ENCODE measurements at places on chromosomes 12 and 14. TPM values are rescaled to one million over a fixed set of nuclear protein-coding genes. Genes with fewer than 3 reads are reported as not detected.

DNA sequence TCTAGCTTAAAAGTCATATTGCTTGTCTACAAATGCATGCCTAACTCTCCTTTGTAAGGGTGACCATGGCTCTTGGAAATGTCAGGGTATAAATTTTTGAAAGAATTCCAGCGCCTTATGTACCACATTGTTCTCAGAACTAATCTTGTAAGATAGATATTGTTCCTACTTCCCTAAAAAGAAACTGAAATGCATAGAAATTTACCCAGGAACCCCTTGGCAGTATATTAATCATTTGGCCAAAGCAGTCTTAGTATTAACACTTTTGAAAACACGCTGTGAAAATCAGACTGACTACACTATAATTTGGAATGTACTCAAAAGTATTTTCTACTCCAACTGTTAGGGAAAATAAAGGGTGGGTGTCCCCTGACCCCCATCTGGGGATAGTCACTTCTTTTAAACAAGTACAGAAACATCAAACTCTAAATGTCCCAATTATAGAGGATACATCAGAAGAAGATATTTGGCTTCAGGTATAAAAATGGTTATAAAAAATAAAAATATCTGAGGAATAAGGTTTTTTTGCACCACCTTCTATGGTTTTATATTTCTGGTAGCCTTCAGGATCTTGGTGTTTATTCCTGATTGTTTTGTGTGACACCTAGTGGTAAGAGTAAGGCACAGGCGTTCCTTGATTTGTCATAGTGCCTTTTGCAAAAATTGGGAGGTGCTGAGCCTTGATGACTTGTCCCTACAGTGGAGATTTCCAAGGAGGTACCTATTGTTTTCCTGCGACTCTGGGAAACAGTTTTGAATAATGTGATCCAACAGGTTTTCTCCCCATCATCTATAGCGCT, 2.2 kb upstream of the NFKBIA start:
- no peak for DNase-seq

DNA sequence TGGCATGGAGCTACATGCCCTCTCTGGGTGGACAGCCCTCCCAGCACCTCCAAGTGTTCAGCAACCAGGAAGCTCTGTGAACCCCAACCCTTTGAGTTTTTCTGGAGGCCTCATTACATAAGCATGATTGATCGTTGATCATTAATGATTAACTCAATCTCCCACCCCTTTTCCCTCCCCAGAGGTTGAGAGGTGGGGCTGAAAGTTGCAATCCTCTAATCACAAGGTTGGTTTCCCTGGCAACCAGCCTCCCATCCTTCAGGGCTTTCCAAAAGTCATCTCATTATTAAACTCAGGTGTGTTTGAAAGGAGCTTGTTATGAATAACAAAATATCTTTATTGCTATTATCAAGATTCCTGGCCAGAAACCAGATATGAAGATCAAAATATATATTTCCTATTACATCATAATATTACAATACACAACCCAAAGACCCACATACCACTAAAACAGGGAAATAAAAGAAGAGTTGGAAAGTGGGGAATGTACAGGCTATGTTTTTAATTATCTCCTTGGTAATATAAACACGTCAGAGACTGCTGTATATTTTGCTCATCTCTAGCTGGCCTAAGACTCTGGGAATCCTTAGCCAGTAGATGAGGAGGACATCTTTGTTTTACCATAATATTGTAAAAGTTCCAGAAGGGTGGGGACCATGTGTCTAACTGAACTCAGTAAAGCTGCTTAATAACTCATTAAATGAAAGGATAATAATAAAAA, 73.6 kb downstream of the SSPN start:
- DNase-seq, result no peak

DNA sequence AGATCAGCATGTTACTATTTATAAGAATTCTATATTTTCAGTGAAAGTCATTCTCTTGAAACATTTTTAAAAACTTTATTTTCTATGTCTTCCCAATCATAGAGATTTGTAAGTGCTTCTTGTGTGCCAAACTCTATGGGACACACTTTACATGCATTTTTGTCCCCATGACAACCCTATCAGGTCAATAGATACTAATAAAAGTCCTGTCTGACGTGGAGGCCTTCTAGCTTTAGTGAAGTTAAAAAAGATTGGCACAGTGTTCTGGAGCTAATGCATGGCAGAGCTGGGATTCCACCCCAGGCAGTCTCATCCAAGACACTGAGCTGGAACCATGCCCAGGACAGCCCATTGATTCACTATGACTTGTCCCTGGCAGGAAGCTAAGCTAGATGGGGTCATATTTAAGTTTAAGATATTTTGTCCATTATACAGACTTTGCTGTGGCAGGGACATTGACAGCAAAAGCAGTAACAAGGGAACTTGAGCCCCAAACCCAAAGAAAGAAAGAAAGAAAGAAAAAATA, 28.1 kb downstream of the TTC6 start:
- no peak for DNase-seq

DNA sequence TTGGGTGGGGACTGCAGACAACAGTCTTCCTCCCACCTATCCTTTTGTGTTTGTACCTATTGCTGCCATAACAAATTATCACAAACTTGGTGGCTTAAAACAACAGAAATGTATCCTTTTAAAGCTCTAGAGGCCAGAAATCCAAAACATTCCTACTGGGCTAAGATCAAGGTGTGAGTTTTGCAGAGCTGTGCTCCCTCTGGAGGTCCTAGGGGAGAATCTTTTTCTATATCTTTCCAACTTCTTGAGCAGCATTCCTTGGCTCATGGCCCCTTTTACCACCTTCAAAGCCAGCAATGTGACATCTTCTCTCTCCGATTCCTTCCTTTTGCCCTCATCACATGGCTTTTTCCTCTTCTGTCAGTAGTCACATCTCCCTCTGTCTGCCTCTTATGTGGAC, 190.6 kb downstream of the TTC8 start:
- no peak for DNase-seq

- DNase-seq, result peak; percentile 86
Measured at GRCh38 chr14:73764406-73765280, 50.5 kb upstream of the PNMA1 start.

DNA sequence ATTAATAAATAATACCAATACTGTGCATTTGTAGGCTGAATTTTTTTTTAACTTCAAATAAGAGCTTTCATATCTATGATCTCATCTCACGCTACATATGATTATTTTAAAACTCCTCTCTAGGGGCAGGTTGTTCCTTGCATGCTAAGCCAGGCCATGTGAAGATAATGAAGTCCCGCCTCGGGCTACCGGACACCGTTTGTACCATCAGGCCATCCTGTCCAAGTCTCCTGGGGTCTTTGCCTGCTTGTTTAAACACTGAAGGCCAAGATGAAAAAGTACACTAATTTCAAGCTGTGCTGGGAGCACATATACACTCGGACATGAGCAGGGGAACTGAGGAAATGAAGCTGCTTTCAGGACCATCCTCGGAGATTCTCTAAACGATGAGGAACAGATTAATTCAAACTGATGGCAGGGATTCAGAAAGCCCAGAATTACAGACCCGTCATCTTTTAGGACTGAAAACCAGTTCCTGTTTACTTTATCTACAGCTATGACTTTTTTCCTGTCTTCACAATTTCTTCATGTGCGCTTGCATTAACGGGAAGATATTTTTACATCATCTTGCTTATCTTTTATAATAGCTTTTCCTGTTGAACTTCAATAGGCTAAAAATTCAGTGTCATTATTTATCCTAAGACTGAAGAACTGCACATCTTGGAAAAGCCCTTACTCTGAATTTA, 6.3 kb upstream of the ABHD12B start:
- DNase-seq, result no peak

DNA sequence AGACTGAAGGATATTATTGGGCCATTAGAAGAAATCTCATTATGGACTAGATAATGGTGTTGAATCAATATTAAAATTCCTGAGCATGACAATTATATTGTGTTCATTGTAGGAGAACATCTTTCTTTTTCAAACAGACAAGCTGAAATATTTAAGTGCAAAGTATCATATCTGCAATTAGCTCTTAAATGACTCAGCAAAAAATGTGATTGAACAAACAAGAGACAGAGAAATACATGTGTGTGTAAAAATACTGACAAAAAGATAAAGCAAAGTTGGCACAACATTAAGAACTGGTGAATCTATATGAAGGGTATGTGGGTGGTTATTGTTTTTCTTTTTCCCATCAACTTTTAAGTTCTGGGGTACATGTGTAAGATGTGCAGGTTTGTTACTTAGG, 9.5 kb downstream of the CEP290 start:
- no peak for DNase-seq

- no peak for DNase-seq
Measured at GRCh38 chr12:62717643-62718042, 217.3 kb downstream of the PPM1H start.

DNA sequence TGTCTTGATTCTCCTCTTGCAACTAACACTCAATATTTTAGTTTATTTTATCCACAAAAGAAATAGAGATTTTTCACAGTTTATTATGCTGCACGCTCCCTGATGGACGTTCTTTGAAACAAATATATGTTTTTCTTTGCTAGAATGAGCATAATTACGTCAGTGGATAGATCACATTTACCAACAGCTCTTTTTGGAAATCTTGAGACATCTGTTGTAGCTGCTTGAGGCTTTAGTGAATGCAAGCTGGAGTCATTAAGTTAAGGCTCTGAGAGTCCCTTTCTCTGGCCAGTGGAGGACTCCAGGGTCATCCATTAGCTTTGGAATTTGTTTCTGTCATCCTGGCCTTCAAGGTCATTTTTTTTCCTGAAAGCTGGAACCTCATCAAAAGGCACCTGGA, 405.6 kb upstream of the TMEM132C start:
- DNase-seq, result no peak

- DNase-seq, result no peak
Measured at GRCh38 chr12:84704856-84705255, 207.7 kb downstream of the SLC6A15 start.

DNA sequence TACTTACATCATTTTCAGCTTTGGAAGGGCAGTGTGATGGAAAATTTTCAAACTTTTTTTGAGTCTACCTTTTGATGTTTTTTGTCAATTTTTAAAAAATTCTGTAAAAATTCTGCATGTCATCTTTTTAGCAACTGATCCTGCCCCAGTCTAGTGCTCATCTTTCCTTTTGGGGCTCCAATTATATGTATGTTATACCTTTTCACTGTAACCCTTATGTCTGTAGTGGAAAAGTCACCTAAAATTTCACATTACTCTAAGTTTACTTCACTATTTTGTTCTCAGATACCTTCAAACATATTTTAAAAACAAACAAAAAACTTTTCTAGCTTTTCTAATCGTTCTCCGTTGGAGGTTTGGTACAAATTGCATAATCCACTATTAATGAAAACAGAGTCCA, 32.5 kb upstream of the MYRFL start:
- DNase-seq, result no peak

- DNase-seq, result no peak
Measured at GRCh38 chr12:125110641-125111360, 45.6 kb downstream of the AACS start.

- peak; percentile 42 for DNase-seq
Measured at GRCh38 chr12:75550401-75551240, 39.2 kb upstream of the KRR1 start.

- no peak for DNase-seq
Measured at GRCh38 chr14:47715330-47715729, 39.9 kb upstream of the MDGA2 start.

DNA sequence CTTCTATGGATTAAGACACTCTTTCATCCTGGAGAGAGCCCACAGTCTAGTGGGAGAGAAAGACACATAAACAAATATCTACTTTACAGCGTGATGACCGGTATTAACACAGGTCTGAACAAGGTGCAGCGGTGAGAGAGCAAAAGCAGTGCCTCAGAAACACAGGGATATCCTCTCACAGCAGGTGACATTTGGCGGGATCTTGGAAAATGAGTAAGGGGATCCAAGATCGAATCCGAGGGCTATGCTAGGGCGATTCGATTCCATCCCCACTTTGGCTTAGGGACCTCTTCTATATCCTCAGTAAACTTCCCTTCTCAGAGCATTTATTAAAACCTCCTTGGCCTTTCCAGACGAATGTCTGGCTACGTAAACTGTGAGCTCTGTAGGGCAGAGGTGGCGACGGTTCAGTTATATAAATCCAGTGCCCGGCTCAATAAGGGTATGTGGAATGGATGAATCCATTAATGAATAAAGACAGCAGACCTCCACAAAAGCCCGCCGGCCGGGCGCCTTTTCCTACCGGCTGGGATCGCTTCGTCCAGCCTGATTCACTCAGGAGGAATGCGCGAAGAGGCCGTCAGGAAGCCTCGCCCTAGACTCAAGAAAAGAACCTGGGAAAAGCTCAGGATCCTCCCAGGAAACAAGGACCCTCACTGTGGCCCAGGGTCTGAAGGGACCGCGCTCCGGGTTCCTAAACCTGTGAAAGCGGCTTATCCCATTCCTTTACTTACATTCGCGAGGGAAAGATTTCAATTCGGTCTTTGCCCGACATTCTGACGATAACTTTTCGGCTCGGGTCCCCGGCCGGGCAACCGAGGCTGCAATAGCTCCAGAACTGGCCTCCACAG, 455 bp downstream of the ATP6V1D start:
- DNase-seq, result peak; percentile 62

GRCh38 chr14:33198684-33199083, 260.0 kb downstream of the NPAS3 start:
- peak; percentile 42 for DNase-seq

GRCh38 chr12:68119724-68120211, 39.8 kb downstream of the IFNG start:
- peak; percentile 30 for DNase-seq

- no peak for DNase-seq
Measured at GRCh38 chr14:24011051-24011450, 22.3 kb downstream of the DHRS4L2 start.

Gene PTHLH
- total RNA-seq, result 2.2 TPM

Gene OAS1
- total RNA-seq, result 5.2 TPM

Gene TRPV4
- total RNA-seq, result 1.1 TPM

Gene GAS2L3
- 3.0 TPM for total RNA-seq

Gene SCN8A
- total RNA-seq, result 0.58 TPM

Gene NPFF
- not detected for total RNA-seq

Gene MAP1LC3B2
- total RNA-seq, result 2.7 TPM

Gene HCAR2
- total RNA-seq, result 0.58 TPM

Gene KRT75
- total RNA-seq, result not detected
